Right ventricle myocardium superior (tissue), 1 donor: ENCODE measurements at places on chromosomes 2 and 18.
A peak's percentile ranks its signal among the peaks of the same experiment; 100 is the strongest.

- peak; percentile 56 for DNase-seq
Measured at GRCh38 chr18:59549503-59550173, 147.6 kb downstream of the CCBE1 start.

- no peak for DNase-seq
Measured at GRCh38 chr2:227783404-227784138, 30.1 kb upstream of the CCL20 start.

GRCh38 chr18:37272841-37273240 lies 292.8 kb downstream of the CELF4 start:
- DNase-seq = no peak

DNA sequence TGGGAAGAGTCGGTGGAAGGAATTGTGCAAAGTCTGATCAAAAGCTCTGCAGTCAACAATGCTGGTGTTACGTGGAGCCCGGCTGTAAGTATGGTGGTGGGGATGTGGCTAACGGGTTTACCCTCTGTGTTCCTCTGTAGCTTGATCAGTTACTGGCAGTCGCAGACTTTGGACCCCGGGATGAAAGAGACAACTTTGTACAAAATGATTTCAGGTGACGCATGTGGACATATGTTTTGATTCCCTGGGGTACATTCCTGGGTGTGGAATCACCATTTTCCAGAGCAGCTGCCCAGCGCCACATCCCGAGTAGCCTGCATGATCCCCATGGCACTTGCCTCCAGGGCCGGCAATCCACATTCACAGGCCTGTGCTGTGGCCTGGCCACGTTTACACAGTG lies 9.8 kb downstream of the RBFA start:
- DNase-seq = no peak

DNA sequence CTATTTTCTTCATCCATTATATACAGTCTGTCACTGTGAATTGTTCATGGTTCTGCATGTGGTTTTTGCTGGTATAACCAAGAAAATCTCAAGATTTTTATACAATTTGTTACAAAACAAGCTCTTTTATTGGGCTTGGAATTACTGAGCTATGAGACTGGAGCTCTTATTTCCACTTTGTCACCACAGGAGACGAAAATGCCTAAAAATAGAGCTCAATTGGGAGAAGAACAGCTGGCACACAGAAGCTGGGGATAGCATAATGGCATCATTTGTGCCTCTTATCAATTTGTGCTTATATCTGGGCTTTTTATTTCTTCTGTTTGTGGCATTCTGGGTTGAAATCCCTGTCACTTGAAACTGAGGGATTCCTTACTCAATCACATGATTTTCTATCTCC lies 219.1 kb downstream of the CALCRL start:
- DNase-seq = no peak

DNA sequence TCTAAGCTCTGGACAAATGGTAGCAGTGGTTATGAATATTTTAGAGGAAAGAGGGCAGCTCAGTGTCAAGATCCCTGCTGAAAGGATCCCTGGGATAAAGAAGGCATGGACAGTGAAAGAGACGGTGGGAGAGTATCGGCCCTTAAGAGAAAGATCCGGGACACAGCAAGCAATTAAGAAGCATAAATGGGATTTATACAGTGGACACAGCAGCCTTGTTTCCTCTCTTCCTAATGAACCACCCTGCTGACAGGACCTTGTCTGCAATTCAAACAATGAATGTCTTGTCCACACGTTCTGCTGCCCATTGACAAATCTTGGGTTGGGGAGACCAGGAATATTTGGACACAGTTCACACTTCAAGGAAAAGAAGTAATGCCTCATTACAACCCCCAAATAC lies 16.5 kb downstream of the CPLX4 start:
- DNase-seq = no peak

DNA sequence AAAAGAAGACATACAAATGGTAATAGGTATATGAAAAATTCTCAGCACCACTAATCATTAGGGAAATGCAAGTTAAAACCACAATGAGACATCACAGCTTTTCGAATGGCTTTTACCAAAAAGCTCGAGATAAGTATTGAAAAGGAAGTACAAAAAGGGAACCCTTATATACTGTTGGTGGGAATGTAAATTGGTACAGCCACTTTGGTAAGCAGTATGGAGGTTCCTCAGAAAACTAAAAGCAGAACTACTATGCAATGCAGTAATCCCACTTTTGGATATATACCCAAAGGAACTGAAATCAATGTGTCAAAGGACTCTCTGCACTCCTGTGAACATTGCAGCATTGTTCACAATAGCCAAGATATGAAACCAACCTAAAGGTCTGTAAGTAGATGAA lies 107.5 kb upstream of the SPATS2L start:
- no peak for DNase-seq

DNA sequence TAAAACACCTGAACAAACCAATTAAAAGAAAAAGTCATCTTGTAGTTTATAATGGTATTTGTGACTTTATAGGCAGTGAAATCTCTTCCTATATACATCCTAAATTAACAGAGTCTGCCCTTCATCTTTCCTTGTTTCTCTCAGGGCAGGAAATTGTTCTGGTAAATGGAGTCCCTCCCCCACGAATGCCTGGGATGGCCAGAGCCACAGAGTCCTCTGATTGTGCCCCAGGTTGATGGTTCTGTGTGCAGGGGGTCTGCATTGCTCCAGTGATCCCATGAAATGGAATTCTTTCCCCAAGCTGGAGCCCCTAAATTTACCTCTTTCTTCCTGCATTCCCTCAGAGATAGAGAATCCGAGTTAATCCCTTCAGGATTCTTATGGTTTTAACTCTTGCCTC lies 155.5 kb downstream of the MTX2 start:
- DNase-seq = no peak

- no peak for DNase-seq
Measured at GRCh38 chr2:132766573-132766972, 96.6 kb upstream of the LYPD1 start.

GRCh38 chr2:151673016-151673415 lies 61.3 kb downstream of the NEB start:
- no peak for DNase-seq

- no peak for DNase-seq
Measured at GRCh38 chr2:26752656-26753055, 11.4 kb upstream of the SLC35F6 start.

DNA sequence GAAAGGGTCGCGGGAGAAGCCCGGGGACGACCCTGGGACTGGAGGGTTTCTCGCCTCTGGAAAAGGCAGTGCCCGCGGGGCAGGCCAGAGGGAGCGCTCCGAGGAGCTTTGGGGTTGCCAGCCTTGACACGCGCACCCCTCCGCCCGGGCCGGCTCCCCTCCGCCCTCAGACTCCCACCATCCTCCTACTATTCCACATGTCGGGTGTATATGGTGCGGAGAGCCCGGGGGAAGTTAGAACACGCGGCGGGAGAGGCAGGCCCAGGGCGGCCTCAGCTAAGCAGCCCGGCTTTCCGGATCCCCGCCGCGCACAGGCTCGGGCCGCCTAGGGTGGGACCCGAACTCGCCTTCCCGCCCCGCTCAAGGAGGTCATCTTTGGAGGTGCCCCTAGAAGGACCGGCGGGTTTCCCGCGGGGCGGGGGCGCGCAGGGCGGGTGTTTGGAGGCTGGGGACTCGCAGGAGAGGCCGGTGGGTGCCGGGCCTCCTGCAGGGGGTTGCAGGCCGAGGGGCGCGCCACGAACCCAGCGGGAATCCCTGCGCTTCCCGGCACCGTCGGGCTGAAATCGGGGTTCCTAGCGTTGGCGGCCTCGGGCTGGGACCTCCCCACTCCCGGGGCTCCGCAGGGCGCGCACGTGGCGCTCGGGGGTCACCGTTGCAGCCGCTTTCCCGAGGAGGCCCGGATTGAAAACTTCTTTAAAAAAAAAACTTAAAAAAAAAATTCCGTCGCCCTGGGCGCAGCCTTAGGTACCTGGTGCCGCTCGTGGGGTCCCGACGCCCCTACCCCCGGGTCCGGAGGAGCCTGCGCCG lies 3.7 kb downstream of the NFATC1 start:
- DNase-seq = peak; percentile 52

DNA sequence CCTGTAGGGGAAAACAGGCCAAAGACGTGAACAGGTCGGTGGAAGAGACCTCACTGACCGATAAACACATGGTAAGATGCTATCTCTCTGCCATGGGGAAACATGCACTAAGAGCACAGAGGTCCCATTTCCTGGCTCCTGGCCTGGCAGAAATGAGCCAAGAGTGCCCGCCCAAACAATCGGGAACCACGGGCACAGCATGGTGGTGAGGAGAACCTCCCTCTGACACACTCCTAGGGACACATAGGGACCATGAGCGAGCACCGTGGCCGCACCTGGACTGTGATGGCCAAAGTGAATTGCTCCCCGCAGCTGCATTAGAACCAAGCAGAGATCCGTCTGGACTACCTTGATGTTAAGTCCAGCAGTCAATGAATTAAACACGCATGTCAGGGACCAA lies 11.1 kb downstream of the HS6ST1 start:
- DNase-seq = no peak

DNA sequence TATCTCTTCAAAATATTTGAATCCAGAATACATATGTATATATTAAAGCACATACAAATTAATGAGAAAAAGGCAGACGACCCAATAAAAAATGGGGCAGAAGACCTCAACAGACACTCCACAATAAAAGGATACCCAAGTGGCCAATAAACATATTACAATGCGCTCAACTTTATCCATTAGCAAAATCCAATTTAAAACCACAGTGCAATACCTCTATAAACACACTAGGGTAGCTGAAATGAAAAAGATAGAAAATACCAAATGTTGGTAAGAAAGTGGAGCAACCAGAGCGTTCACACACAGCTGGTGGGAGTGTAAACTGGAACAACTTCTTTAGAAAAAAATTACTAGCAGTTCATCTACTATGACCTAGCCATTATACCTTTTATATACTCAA lies 75.3 kb downstream of the CCDC148 start:
- no peak for DNase-seq

DNA sequence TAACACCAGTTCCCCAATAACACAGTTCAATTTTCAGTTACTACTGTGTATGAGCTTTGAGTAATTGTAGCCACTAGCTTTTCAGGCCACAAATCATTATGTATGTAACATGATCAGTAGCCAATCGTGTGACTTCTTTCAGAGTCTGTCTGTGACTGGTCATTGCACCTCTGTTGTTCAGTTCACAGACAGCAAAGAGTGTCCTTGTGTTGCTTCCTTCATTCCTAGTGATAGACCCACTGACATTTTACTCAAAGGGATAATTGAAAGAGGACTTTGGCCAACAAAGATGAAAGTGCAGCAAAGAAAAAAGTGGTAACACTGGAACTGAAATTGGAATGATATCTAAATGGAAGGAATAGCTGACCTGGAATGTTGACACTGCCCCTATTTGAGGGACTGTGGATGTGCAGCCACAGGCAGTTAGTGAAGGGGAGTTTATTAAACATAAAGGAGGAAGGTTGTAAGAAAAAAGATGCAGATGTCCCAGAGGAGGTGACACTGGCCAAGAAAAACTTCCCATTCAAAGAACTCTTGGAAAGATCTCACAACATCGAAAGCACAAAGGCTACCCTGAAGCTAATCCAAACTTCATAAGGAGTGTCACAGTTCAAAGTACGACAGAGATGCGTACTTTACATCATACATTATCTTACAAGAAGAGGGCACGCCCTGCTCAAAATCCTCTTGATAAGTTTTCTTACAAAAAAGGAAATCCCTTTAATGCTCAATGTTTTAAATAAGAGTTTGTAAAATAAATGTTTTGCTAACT lies 19.3 kb downstream of the TTC39C start:
- no peak for DNase-seq

GRCh38 chr2:209308415-209308814 lies 115.4 kb upstream of the MAP2 start:
- no peak for DNase-seq

GRCh38 chr2:135132314-135132713 lies 80.2 kb downstream of the RAB3GAP1 start:
- DNase-seq = no peak

GRCh38 chr18:59308938-59309260 lies 9.6 kb downstream of the CPLX4 start:
- no peak for DNase-seq

- no peak for DNase-seq
Measured at GRCh38 chr2:66948234-66948633, 448.9 kb upstream of the ETAA1 start.

DNA sequence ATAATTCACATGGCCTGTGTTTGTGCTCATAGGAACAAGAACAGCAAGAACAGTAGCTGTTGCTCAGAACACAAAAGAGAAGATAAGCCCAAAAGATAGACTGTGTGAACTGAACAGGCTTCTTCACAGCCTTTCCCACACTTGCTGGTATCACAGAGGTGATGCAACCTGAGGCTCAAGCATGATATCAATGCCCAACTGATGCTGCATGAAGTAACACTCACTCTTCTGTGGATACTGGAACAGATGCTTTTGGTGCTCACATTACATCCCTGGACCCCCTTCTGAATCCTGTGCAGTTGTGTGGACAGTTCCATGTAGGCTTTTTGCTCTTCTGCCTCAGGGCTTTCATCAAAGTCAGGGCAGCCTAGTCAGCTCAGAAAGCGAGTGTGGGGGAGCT lies 88.4 kb upstream of the RND3 start:
- no peak for DNase-seq

DNA sequence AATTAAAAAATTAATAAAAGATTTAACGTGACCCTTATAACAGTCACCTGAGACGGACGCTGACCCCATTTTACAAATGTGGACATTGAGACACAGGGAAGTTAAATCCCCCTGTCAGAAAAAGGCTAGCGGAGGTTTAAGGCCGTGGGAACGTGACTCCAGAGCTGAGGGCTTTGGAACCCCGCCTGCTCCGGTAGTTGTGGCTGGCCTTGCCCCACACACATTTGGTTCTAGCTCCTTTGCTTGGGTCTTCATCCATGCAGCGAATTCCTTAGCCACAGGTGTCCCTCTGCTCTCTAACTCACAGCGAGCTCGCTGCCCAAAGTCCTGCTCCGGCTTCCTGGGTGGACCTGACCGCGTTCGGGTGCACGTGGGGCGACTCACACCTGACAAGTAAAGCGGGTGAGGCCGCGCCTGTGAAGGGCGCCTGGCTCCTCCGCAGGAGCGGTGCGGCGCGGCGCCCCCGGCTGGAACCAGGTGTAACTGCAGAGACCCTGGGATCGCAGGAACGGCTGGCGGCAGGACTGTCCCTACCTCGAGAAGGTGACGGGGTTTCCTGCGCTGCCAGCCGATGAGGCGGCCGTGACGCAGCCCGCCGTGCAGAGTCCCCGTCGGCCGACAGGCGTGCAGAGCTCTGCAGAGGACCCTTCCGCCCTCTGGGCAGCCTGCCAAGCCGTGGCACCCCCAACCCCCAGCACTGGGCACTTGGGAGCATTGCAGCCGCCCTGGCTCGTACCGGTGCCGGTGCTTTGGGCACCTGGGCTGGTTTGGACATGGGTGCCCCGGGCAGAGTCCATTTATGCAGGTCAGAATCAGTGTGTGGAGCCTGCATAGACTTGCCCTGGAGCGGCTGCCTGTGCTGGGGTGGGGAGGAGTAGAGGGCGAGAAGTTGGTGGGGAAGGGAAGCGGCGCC lies 2.4 kb upstream of the PROC start:
- peak; percentile 75 for DNase-seq

- no peak for DNase-seq
Measured at GRCh38 chr2:191777351-191777750, 69.5 kb downstream of the CAVIN2 start.

GRCh38 chr2:26812731-26813130 lies 26.9 kb downstream of the CENPA start:
- no peak for DNase-seq
